Kidney (tissue), 22 donors: ENCODE measurements at places on chromosomes 13 and 19.

DNA sequence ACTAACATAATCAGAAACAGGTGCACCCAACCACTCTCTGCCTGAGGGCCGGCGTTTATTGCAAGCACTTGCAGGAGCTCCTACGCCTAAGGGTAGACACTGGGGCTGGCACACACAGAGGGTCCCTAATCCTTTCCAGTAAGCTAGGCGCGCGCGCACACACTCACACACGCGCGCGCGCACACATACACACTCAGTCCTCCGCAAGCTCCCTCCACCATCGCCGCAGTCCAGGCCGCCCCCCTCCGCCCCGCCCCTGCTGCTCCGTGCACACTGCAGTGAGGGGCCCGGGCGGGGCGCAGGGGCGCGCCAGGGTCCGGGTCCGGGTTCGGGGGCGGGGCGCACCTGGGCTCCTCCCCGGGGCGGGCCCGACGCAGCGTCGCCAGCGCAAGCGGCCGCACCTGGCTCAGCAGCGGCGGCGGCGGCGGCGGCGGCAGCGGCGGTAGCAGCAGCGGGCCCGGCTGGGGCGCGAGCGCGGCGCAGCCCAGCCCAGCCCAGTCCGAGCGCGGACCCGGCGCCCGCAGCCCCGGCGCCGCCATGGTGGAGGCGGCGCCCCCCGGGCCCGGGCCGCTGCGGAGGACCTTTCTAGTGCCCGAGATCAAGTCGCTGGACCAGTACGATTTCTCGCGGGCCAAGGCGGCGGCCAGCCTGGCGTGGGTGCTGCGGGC, at the start of gene CAMSAP3:
TSS of gene CAMSAP3 (plus strand) at position 398 of the 668 bp plus-strand sequence. CDS start at position 538, 140 bp downstream.
- peak; percentile 86 for DNase-seq

DNA sequence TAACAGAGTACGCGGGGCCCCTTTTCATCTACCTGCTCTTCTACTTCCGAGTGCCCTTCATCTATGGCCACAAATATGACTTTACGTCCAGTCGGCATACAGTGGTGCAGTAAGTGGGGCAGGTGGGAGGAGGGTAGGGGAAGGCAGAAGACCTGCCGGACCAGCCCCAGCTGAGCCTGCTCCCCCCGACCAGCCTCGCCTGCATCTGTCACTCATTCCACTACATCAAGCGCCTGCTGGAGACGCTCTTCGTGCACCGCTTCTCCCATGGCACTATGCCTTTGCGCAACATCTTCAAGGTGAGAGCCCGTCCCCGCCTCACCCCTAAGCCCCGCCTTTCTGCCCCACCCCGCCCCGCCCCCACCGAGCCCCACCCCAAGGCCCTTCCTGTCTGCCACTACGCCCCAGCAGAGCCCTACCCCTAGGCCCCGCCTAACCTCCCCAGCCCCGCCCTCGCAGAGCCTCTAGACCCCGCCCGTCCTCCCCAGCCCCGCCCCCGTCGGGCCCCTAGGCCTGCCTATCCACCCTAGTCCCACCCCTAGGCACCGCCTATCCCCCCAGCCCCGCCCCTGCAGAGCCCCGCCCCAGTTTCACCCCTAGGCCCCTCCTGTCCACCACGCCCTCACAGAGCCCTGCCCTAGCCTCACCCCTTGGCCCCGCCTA, 7.7 kb downstream of the NDUFB7 start:
- DNase-seq, result no peak

DNA sequence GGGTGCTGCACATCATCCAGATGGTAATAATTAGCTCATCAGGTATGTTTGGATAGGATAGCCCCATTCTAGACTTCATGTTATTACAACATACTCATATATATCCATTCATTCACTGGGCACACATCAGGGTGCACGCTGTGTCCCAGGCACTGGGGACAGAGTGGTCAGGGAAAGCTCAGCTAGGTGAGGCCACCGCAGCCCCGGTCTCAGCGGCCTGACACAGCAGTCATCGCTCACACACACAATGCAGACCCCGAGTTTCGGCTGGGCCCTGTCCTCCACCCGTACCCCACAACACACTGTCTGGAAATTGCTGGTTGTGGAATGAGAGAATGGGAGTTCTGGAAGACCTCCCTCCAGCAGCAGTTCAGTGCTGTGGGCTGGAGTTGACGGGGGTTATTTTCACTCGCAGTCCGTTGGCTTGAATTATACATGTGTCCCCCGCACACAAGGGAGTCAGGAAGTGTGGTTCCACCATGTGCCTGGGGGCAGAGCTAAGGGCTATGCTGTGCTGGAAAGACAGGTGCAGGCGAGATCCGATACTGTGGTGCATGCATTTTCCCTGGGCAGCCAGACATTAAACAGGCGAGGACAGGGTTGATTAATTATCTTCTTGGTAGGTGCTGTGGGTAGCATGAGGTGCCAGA, 257.6 kb downstream of the TEX29 start:
- no peak for DNase-seq

DNA sequence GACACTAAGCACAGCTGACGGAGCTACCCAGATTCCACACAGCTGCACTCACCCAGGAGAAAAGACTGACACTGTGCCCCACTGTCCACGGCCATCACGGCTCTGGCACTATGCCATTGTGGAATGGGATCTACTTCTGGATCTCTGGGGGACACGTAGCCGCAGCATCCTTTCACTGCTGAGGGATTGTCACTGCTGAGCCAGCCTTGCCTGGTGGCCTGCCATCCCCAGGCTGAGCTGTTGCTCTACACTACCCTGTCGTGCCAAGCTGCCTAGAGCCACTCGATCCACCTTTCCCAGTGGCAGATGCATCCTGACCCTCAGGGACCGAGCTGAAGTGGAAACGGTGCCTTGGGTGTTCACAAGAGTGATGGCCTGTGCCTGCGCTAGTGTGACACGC, 5.0 kb upstream of the LILRB5 start:
- DNase-seq, result no peak

DNA sequence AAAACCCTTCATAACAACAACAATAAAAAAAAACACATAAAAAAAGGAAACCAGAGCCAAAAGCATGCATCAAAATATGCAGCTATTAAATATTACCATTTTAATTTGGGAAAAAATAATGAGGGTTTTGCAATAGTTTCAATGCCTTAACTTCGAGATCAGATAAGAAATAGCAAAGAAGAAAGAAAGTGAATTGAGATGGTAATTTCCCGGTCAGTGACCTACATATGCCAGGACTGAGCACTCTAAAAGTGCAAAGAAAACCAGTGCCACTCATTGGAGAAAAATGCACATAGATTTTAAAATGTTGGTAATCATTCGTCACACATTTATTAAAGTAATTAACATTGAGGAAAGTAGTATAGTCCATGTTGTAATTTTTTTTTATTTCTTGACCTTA, 944.2 kb downstream of the EFNB2 start:
- DNase-seq, result no peak

DNA sequence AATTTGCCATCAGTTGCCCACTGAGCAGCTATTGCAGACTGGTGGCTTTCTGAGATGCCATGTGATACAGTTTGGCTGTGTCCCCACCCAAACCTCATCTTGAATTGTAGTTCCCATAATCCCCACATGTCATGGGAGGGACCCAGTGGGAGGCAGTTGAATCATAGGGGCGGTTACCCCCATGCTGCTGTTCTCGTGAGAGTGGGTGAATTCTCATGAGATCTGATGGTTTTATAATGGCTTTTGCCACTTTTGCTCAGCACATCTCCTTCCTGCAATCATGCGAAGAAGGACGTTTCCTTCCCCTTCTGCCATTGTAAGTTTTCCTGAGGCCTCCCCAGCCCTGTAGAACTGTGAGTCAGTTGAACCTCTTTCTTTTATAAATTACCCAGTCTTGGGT, 34.8 kb upstream of the ANKRD10 start:
- no peak for DNase-seq

DNA sequence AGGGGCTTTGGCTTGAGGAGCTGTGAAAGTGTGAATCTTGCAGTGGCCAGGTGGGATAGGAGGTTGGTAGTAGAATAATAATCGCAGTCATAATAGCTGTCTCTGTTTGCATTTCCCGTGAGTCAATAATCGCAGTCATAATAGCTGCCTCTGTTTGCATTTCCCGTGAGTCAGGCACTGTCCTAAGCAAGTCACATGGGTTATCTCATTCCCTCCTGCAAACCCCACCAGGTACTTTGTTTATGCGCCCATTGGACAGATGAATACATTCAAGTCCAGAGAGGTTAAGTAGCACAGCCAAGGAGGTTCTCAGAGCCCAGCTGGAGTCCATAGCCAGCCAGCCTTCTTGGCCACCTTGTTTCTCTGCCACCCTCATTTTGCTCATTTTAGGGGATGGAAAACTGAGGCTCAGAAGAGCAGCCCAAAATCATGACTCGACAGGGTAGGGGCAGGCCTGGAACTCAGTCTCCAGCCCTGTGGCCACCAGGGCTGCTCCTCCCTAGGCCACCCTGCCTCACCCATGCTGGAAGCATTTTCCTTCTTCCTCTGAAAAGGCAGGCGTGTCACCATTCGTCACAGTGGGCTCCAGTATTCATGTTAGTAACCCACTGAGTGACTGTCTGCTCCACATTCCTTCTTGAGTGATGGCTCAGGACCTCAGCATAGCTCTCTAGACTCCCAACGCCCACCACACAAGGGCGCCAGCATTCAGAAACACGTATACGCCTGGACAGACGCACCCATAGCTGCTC, 206.2 kb downstream of the URI1 start:
- no peak for DNase-seq

DNA sequence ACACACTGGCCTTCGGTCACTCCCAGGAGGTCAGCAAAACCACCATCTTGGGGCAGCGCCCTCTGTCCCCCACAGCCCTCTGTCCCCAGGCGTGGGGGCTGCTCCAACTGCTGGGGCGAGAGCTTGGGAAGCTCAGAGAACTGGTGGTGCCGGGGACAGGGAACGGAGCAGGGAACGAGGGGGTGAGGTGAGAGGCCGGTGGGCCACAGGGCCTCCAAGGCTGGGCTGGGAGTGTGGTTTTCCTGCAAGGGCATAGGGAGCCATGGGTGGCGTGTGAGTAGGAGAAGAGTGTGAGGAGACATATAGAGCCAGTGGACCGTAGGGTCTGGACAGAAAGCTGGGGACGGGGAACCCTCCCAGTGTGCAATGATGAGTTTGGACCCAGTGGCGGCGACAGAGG, 34.1 kb downstream of the F2RL3 start:
- DNase-seq, result no peak

DNA sequence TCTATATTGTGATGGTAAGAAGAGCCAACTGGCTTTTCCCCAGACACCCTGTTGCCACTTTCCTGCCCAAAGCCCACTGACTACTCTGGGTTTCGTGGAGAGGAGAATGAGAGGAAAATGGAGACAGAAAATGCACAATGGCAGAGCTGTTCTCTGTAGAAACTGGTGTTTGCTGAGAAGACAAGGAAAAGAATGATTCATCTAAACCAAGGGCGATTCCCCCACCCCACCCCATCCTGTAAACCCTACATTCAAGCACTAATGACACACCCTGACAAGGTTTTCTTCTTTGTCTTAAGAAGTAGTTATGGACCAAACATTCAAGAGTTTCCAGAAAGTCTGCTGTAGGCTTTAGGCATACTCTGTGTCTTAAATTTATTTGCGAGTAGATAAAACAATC, 68.8 kb downstream of the DOCK9 start:
- DNase-seq, result no peak

DNA sequence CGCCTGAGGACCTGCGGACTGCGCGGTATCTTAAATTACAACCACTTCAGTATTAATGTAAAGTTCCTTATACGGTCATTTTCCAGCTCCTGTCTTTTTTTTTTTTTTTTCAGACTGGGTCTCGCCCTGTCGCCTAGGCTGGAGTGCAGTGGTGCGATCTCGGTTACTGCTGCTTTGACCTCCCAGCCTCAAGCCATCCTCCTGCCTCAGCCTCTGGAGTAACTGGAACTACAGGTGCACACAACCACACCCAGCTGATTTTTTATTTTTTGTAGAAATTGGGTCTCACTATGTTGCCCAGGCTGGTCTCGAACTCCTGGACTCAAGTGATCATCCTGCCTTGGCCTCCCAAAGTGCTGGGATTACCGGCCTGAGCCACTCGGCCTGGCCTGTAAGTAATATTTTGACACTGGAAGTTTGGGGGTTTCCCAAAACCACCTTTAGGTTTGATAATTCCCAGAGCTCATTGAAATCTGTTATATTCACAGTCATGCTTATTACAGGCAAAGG, 406 bp upstream of the EID2B start:
- DNase-seq, result no peak

GRCh38 chr13:70424428-70424827, 316.2 kb upstream of the KLHL1 start:
- DNase-seq, result no peak

GRCh38 chr19:19417046-19417445, 11.6 kb downstream of the GATAD2A start:
- no peak for DNase-seq

- no peak for DNase-seq
Observed at GRCh38 chr19:23381114-23381513, 14.2 kb downstream of the ZNF91 start.

GRCh38 chr19:44839276-44839675, 6.8 kb upstream of the NECTIN2 start:
- DNase-seq, result no peak

GRCh38 chr19:53432088-53432661, 391 bp downstream of the ZNF761 start:
- no peak for DNase-seq

GRCh38 chr13:107258599-107259187, 690.8 kb upstream of the ARGLU1 start:
- no peak for DNase-seq

GRCh38 chr13:29428310-29429181, 166.9 kb downstream of the SLC7A1 start:
- peak; percentile 44 for DNase-seq

DNA sequence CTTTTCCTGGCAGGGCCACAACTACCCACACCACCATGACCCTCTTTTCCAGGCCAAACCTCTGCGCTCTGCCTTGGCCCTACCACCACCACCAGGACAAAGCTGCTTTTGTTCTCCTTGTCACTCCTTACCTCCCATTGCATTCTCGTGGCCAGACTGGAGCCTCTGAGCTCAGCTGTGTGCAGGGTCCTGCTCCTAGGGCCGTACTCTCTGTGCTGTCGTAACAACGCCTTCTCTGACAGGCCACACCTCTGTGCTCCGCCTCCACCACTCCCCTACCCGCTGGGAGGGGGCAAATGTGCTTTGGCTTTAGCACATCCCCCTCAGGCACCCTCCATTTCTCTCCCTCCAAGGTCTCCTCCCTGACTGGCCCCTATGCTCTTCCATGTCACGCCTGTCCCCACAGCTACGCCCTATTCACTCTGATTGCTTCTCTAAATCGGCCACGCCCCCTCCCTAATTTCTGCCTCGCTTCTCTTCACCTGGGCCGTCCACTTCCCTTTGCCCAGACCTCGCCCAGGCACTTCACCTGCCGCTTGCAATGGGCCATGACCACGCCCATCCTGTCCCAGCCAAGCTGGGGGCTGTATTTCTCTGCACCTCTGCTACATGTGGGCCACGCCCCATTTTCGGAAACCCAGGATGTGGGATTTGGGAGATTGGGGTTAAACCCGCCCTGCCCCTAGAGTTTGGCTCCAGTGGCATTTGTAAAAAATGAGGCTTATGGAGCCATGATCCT, 472.3 kb downstream of the KLF12 start:
- DNase-seq, result peak; percentile 65

DNA sequence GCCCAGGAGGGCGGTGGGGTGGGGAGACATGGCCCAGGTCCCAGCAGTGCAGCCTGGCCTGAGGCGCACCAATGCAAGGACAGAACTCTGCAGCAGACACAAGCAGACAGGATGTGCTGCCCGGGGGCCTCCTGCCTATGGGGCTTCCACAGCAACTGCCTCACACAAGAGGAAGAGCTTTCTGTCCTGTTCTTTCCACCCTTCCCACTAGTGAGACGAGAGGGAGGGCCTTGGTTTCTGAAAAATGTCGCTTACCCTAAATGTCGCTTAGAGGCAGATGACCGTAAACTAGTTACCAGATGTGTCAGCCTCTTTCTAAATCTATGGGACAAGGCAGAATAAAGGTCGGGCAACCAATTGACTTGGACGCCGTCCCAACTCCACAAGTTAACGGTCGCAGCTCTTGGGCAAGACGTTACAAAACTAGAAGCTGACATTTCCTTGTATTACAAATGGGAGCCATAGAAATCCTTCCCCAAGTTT, at the start of gene LAIR1:
TSS of gene LAIR1 (minus strand) at position 157 of the 483 bp plus-strand sequence. CDS start at position 30, 127 bp downstream.
- DNase-seq, result peak; percentile 15
